Tracheal epithelial cell (primary cell): ENCODE measurements at places on chromosomes 3 and 15. TPM values are rescaled to one million over a fixed set of nuclear protein-coding genes. Genes with fewer than 3 reads are reported as not detected.

The TEX9 gene
- total RNA-seq = 2.9 and 4.0 TPM in 2 replicates

The DUOX1 gene
- total RNA-seq = 19.0 and 34.3 TPM in 2 replicates

The MYO5C gene
- total RNA-seq = 8.9 and 17.5 TPM in 2 replicates

The IL17RC gene
- total RNA-seq = 23.6 and 46.9 TPM in 2 replicates

The ATP13A4 gene
- 0.48 and 1.1 TPM in 2 replicates for total RNA-seq

The CEP19 gene
- total RNA-seq = 0.72 and 1.9 TPM in 2 replicates

The OR5K2 gene
- total RNA-seq = not detected in 2 replicates

The STT3B gene
- total RNA-seq = 178 and 233 TPM in 2 replicates

The SNTN gene
- total RNA-seq = not detected in 2 replicates

The GPR62 gene
- not detected in 2 replicates for total RNA-seq

The PDCD7 gene
- total RNA-seq = 14.0 and 22.6 TPM in 2 replicates

The MCF2L2 gene
- total RNA-seq = 0.21 TPM in 1 of 2 replicates, not detected in the other

The SEMA7A gene
- 4.3 and 91.6 TPM in 2 replicates for total RNA-seq

The CELF6 gene
- total RNA-seq = 0.21 and 0.24 TPM in 2 replicates

The MYL3 gene
- total RNA-seq = 0.72 TPM in 1 of 2 replicates, not detected in the other

The MST1 gene
- total RNA-seq = 8.3 and 9.4 TPM in 2 replicates

The GREM1 gene
- total RNA-seq = 0.21 and 1.7 TPM in 2 replicates

The GOLGA6L9 gene
- 1.1 and 2.7 TPM in 2 replicates for total RNA-seq

The SLC9C1 gene
- under 0.01 and 0.43 TPM in 2 replicates for total RNA-seq

The ZNF502 gene
- total RNA-seq = 2.7 and 5.8 TPM in 2 replicates

The ATP2B2 gene
- under 0.01 TPM in 1 of 2 replicates, not detected in the other for total RNA-seq

The CHD2 gene
- total RNA-seq = 57.1 and 58.6 TPM in 2 replicates

The TERC gene
- total RNA-seq = 807 and 1,776 TPM in 2 replicates

The OR5K4 gene
- total RNA-seq = not detected in 2 replicates

The TM4SF18 gene
- 0.21 and 8.0 TPM in 2 replicates for total RNA-seq

The HESX1 gene
- not detected in 2 replicates for total RNA-seq

The EFCAB12 gene
- under 0.01 TPM in 1 of 2 replicates, not detected in the other for total RNA-seq

The SLC27A2 gene
- 1.4 and 3.0 TPM in 2 replicates for total RNA-seq

The CKMT1A gene
- 17.3 and 47.0 TPM in 2 replicates for total RNA-seq

The PIAS1 gene
- total RNA-seq = 11.3 and 13.2 TPM in 2 replicates

The ANKRD63 gene
- total RNA-seq = not detected in 2 replicates

The CRYGS gene
- 0.43 and 0.48 TPM in 2 replicates for total RNA-seq

The MAGEL2 gene
- total RNA-seq = not detected in 2 replicates

The THPO gene
- not detected in 2 replicates for total RNA-seq

The ROPN1 gene
- total RNA-seq = not detected in 2 replicates

The GOLGA6L25 gene
- total RNA-seq = not detected in 2 replicates

The EIF4E3 gene
- total RNA-seq = 3.1 and 3.2 TPM in 2 replicates

The SH2D7 gene
- total RNA-seq = not detected in 2 replicates

The GOLGA6L4 gene
- 0.21 and 0.96 TPM in 2 replicates for total RNA-seq

The PLA2G4E gene
- 0.21 and 0.96 TPM in 2 replicates for total RNA-seq

The CCDC50 gene
- total RNA-seq = 65.9 and 66.5 TPM in 2 replicates

The PLSCR2 gene
- 0.21 TPM in 1 of 2 replicates, not detected in the other for total RNA-seq

The DNASE1L3 gene
- 0.43 and 0.48 TPM in 2 replicates for total RNA-seq

The PLA2G4D gene
- under 0.01 TPM in 1 of 2 replicates, not detected in the other for total RNA-seq

The AADAC gene
- not detected in 2 replicates for total RNA-seq

The SLC51B gene
- total RNA-seq = not detected in 2 replicates

The JAGN1 gene
- 24.8 and 28.1 TPM in 2 replicates for total RNA-seq

The PTX3 gene
- 0.85 and 5.8 TPM in 2 replicates for total RNA-seq

The CSTA gene
- total RNA-seq = 184 and 324 TPM in 2 replicates

The ETFA gene
- total RNA-seq = 137 and 177 TPM in 2 replicates
